ENCODE measurements at places on chromosomes 16 and 17.

- no peak for DNase-seq
Measured at GRCh38 chr17:77117415-77117814, 23.4 kb upstream of the SEC14L1 start.

DNA sequence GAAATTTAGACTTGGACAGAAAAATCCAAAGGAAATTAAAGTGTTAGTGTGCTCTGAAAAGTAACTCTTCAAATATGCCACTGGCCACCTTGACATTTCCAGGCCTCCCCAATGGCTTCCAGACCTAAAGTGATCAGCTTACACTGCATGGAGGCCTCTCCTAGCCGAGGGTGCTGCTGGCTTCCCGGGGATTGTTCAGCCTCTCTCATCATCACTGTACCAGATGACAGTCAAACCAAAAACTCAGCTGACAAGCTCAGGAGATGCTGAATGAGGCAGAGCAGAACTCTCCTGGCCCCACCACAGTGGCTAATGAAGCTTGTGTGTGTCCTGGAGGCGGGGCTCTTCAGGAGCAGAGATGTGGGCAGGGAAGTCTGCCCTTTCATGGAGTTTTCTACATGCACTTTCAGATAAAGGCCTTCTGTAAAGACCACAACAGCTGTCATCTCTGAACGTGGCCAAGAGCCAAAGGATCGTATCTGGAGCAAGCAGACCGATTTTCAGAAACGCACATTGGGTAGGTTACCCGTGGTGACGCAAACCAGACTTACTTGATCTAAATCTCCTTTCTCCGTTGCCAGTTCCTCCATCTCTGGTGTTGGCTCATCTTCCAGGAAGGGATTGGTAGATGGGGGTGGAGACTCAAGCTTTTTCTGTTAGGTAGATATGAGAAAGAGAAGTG is 113.3 kb downstream of the VPS53 start:
- DNase-seq, result peak; percentile 29

GRCh38 chr17:5552841-5553240 is 31.5 kb downstream of the NLRP1 start:
- peak; percentile 12 for DNase-seq

DNA sequence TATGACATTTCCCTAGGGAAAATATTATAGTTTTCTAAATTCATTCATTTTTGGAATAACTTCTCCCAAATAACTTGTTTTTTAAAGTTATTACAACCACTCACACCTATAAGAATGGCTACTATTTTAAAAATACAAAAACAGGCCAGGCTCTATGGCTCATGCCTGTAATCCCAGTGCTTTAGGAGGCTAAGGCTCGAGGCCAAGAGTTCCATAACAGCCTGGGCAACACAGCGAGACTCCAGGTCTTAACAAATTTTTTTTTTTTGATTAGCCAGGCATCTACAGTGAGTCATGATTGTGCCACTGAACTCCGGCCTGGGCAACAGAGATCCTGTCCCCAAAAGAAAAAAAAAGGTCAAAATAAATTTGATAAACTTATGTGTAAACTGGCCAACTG is 43.6 kb upstream of the YPEL2 start:
- DNase-seq, result no peak

- DNase-seq, result no peak
Measured at GRCh38 chr16:75909746-75910145, 183.5 kb upstream of the CPHXL start.

- peak; percentile 73 for DNase-seq
Measured at GRCh38 chr17:72370819-72371218, 250.0 kb downstream of the SOX9 start.

All from EL (cell line).